ENCODE measurements at places on chromosomes 6 and 20. TPM values are rescaled to one million over a fixed set of nuclear protein-coding genes. Genes with fewer than 3 reads are reported as not detected.

Gene POU5F1
- 1.1 TPM for total RNA-seq

- no peak for ATAC-seq
These were observed 61.6 kb downstream of the RIPOR2 start for GRCh38 chr6:24874128-24874527.

- no peak for ATAC-seq
These were observed 1.5 kb upstream of the TMEM200A start for GRCh38 chr6:130364224-130364780.

- ATAC-seq: no peak
These were observed 58.7 kb upstream of the PMEPA1 start for GRCh38 chr20:57768519-57768918.

DNA sequence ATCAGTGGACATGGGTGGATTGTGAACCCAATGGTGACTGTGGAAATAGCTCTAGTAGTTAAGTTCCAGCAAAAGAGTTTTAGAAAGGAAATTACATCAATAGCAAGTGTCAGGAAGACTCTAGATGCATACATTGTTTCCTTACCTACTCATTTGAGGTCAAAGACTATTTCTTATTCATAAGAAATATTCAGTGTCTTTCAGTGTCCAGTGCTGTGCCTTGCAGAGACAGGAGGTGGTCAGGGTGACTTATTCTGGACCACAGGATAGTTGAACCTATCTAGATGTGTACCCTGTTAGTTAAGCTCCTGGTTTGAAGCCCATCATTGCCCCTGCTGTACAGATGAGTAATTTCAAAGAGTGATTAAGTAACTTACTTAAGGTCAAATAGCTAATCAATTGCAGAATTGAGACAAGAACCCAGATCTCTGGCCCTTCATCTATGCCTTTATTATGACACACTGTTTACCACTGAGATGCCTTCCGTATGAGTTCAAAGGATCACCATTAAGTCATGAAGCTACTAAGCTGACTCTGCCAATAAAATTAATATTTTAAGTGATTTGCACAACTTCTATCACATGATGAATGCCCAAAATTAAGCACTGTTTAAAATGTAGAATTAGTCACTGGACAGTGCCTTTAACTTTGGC is 136.1 kb downstream of the PDSS2 start:
- no peak for ATAC-seq

GRCh38 chr6:20173833-20174792 is 38.2 kb downstream of the MBOAT1 start:
- peak; percentile 30 for ATAC-seq

Gene OR12D3
- not detected for total RNA-seq

Gene CST5
- not detected for total RNA-seq

Gene SLC44A4
- total RNA-seq: not detected

DNA sequence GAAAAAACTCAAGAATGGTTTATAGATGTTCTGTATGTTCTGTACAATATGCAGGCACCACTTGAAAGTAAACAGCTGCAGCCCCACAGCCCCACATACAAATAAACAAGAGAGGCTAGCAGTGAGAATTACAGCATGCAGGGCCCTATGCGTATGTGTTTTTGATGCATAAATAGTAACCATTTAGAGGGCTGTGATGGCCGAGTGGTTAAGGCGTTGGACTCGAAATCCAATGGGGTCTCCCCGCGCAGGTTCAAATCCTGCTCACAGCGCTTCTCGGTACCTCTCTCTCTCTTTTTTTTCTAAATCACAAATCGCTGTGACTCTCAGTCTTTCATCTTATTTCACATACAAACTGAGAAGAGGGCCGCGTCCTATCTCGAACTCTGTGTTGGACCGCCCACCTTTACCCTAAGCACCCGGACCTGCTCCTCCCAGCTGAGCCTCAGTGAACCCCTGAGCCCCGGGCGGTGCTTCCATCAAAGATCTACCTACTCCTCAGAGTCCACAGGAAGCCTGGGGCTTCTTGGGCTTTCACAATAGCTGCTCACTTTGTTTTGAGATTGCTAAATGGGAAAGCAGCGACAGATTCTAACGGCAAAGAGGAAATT is 37.7 kb upstream of the PRSS16 start:
- ATAC-seq: no peak

Gene FOXA2
- total RNA-seq: not detected

- no peak for ATAC-seq
These were observed 276.7 kb downstream of the ADGRB3 start for GRCh38 chr6:68911811-68912210.

DNA sequence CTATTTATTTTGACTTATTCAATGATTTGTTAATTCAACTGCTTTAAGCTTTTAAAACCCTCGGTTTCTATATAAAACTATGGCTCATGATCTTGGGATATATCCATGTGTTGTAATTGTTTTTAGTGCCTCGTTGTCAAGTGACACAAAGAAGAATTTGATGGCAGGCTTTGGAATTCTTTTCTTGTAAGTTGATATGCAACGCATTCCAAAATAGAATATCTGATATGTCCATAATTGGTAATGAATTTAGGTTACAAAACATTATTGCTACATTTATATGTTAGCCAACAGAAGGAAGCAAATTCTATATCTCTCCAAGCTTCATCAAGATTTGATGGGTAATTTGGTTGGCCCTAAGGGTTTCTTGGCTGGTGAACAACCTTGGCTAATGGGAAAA is 220.4 kb upstream of the RIMS1 start:
- no peak for ATAC-seq

GRCh38 chr6:145451029-145451428 is 284.3 kb downstream of the EPM2A start:
- no peak for ATAC-seq

DNA sequence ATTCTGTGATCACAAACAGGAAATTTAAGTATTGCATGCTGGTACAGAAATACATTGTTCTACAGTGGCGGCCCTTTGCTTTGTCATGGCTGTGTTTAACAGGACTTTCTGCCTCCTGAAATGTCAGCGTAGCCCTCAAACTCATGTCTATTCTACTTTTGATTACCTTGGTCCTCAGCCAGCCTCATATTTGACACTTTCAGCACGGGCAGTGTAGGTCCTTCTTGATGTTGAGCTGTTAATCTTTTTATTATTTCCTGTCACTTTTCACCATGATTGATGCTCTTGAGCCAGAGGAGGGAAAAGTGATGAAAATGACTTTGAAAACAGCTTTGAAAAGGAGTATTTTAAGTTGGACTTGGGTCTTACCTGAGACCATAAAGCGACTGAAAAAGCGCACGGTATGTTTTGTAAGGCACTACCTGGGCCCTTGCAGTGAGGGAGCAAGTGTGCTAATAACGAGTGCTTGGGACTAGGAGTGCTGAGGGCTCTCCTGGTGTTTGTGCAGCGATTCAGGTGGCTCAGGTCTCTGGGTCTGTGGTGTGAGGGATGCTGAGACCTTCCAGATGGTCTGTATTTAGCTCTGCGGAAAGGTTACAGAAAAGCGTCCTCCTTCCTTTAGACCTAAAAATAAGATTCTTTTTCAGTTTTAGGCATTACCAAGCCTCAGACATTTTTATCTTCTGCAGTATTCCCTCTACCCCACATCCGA is 45.2 kb upstream of the RREB1 start:
- no peak for ATAC-seq

Gene SYNGAP1
- 13.7 TPM for total RNA-seq

Gene ANKRD66
- not detected for total RNA-seq

DNA sequence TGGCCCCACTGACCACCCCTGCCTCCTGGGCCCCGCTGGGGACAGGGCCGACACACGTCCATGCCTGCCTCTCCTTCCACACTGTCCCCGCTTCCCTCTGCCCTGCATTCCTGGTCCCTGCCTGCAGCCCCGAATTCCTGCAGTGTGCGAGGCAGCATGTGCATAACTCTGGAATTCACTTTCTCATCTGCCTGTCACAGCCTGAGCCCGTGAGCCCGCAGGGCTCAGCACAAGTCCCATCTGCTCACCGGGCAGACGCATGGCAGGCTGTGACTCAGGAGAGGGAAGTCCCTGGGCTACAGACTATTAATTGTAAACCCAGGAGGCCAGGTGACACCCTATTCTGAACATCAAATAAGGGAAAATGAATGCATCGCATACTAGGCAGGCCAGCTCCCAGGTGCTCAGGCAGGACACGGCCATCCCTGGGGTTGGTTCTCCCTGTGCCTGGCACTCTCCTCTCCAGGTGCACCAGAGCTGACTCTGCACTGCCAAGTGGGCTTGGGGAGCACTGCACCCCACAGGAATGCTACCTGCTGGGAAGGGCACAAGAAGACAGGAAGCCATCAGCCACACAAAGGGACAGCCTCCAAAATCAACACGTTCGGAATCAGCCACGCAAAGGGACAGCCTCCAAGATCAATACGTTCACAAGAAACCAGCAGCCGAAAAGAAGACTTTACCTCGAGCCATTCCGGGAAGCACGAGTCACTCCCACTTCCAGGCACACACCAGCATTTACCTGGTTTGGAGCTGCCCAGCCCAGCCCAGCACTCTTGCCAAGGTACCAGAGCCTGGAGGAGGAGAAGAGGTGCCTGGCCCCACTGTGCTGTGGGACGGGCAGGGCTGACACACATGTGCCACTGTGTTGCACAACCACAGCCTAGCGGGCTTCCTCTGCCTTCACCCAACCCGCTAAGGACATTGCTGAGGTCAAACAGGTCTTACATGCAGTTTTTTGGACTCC is 65.9 kb downstream of the DLL1 start:
- ATAC-seq: no peak

Gene TMEM217
- total RNA-seq: 0.40 TPM

Data from gastroesophageal sphincter (tissue), 4 donors.